ENCODE measurements at places on chromosomes 16 and 17.

DNA sequence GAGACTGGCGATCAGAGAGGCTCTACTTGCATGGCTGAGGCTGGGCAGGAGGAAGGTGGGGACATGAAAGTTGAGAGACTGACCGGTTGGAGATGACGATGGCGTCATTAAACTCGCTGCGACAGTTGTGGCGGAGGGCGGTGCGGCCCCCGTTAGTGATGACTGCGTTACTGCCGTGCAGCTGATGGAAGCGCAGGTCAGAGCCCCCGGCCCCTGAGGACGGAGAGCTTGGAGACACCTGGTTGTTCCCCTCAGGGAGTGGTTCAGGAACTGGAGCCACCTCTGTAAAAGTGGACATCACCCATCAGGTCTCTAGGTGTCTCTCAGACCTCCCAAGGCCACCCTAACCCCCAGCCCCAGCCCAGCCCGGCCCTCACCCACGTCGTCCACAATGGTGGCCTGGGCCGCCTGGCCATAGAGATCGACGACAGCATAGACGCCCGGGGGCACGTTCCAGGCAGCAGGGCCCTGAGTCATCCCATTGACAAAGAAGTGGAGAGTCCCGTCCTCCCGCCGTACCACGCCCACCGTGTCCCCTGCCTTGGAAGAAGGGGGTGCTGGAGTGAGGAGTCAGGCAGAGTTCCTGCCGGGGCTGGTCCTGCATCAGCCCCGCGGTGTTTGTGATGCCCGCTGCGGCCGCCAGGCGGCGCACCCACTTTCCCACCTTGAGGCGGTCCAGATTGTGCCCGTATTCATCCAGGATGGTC, 5.3 kb downstream of the NEURL4 start:
- no peak for DNase-seq

DNA sequence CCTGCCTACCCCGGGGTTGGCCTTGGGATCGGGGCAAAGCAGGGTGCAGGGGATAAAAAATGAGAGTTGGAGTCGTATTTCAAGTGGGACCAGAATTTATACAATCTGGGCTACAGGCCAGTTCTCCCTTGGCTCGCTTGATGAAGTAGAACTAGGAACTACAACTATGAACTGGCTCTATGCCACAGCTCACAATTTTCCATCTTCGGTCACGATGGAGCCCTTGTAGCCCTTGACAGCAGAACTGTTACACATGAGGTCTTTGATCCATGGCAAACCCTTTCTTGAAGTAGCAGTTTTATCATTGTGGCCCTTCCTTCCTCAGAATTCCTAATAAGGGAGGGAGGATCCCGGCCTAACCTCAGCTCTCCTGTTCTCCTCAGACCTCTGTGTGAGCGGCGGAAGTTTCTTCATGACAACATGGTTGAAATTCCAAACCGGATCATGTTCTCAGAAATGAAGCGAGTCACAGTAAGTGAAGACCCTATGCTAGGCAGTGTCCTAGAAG, 17.1 kb downstream of the LIG3 start:
- no peak for DNase-seq

DNA sequence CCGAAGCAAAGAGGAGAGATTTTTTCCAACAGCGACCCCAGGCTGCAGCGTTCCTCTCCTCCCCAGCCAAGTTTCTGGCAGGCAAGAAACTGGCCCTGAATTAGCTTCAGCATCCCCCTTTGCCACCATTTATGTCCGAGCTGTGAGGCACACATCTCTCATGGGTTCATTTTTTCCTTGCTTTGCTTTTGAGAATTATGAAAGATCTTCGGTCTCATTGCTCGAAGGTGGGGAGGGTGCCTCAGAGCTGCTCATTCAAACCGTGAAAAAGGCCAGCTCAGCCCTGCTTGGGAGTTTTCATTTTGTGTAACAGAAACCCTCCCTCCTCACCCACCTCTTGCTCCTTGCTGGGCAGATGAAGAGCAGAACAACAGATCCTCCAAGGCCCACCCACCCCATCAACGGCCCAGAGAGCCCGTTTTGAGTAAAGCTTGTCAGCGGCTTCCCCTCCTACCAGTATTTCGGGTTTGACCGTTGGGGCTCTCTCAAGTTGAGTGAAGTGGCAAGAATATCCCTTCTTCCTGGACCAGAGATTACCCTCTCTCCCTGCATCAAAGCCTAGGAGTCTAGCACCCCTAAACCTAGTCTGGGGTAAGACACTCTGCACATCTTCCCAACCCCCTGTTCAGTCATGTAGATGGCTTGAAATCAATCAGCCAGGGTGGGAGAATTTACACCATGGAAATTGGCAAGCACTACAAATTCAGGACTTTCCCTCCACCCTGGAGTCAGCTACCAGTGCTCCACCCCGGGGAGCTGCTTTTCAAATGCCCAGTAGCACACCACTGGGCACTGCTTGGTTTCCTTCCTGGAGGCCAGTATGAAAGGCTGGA, 1.8 kb downstream of the CCR7 start:
- no peak for DNase-seq

DNA sequence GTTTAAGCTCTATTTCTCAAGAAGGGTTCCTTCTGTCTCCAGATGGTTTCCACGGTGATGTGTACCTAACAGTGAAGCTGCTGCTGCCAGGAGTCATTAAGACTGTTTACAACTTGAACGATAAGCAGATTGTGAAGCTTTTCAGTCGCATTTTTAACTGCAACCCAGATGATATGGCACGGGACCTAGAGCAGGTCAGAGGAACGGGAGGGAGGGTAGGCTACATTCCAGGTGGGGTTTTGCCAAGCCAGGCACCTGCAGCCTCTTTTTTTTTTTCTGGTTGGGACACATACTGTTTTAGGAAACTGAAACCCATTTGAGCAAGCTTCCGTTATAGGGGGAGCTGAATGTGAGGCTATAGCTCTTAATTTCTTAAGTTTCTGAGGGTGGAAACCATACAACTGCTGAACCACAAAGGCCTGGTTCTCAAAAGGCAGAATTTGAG, 10.6 kb downstream of the LIG3 start:
- DNase-seq, result no peak

- DNase-seq, result no peak
Observed at GRCh38 chr17:64547319-64547718, 40.5 kb downstream of the CEP95 start.

GRCh38 chr16:3546986-3547682, 30.1 kb downstream of the NLRC3 start:
- no peak for DNase-seq

- no peak for DNase-seq
Observed at GRCh38 chr16:10806698-10807097, 11.9 kb downstream of the TVP23A start.

- no peak for DNase-seq
Observed at GRCh38 chr16:67229906-67230808, 3.2 kb downstream of the TMEM208 start.

- DNase-seq, result no peak
Observed at GRCh38 chr16:66127459-66128370, 238.8 kb upstream of the CDH5 start.

DNA sequence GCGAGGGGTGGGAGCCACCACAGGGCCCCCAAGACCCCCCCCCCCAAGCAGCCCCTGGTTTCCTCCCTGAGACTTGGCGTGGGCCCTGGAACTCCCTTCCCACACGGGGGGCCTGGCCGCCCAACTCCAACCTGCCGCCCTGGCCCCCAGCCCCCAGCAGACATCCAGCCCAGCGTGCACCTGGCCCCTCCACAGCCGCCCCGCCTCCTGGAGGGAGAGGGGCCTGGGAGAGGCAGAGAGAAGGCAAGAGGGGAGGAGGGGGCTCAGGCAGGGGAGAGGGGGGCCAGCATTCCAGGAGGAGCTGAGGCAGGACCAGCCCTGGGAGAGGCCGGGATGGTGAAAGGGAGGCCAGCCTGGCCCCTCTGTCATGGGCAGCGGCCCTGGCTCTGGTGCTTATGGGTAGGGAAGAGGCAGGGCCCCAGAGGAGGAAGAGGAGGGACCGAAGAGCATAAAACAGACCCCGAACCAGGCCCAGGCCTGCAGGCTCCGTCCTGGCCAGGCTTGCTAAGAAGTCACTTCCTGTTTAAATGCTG, 16.7 kb downstream of the IL34 start:
- no peak for DNase-seq
